ELR (cell line): ENCODE measurements at places on chromosomes 3 and 15.
A peak's percentile ranks its signal among the peaks of the same experiment; 100 is the strongest.

DNA sequence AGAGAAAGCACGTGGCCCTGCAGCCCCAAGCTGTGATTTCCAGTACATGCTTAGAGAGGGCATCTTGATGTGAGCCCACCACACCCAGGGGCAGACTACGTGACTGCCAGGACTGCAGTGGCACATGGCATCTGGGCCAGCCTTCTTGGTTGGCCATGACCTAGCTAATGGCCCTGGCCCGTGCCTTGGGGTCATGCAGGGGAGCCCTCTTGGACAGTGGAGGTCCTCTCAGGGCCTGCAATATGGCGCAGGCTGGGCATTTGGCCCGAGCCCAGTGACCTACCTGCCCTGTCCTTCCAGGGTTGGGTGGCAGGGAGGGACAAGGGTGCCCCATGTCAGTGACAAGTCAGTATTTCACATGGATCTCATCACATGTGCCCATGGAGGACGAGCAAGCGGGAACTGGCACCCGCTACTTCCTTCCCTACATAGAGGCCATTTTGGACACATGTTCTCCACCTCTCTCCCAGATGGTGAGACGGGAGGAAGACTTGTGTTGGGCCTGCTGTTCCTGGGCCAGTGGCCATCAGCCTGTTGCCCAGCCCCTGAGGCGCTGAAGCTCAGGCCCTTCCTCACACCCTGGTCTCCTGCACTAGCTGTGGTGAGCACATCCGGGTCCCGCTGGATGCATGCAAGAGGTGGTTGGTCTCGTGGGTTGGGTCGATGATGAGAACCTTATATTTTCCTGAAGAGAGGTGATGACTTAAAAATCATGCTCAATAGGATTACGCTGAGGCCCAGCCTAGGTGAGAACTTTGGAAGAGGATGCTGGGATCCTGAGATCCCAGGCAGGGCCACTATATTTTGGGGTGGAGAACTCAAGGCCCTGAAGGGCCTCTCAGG is 195.6 kb downstream of the UBE3A start:
- no peak for DNase-seq

DNA sequence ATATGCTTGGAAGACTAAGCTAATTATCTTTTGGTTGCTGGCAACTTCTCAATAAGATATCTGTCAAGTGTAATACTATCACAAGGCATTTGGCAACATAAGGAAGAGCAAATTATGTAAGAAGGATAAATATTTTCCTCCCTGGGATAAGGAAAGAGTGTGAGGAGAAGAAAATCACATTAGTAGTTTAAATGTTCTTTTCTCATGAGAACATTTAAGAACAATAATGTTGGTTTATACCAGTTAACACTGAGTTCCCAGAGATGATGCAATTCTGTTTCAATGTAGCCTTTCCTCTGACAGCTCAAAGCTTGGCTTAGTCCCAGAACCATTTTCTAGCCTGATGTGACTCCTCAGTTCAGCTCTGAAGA is 66.1 kb upstream of the NPHP3 start:
- peak; percentile 15 for DNase-seq

DNA sequence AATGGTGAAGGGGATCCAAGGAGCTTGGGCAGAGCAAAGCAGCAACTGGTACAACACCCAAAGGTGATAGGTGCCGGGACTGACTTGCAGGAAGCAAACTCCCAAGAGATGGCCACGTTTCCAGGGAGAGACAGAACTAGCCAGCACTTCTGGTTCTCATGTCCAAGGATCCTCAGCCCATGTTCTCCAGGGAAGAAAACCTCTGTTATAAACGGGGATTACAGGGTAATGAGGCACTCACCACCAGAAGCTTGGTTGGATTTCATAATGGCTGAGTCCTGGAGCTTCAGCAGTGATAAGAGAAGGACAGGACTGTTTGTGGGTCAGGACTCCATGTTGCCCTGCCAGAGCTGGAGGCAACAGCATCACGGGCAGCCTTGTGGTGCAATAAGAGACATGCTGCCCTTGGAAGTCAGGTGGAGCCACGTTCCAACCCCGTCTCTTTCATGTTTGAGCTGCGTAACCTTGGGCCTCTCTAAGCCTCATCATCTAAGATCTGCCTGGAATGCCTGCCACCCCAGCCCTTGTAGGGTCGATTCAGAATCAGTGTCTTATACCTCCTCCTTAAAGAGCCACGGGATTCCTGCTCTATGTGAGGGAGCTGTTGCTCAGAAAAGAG is 181.0 kb downstream of the ABHD5 start:
- DNase-seq, result no peak

DNA sequence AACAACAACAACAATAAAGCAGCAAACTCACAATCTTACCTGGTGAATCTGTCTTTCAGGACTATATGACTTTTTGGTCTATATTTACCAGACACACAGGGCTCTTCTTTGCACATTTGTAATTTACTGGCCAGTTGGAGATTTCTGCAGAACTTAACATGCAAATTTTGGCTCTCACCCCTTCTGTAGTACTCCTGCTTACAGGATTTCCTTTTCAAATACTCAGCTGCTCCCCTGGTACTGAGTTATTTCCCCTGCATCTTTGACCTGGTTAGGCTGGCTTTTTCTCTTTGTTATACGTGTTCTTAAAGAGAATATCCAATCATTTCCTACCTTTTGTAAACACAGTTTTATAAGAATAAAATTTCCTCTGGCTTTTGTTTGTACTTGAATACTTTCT is 228.0 kb downstream of the MBNL1 start:
- DNase-seq, result no peak

GRCh38 chr3:188605231-188605630 is 451.3 kb downstream of the LPP start:
- DNase-seq, result no peak

GRCh38 chr15:89428246-89428645 is 68.1 kb downstream of the RHCG start:
- no peak for DNase-seq

DNA sequence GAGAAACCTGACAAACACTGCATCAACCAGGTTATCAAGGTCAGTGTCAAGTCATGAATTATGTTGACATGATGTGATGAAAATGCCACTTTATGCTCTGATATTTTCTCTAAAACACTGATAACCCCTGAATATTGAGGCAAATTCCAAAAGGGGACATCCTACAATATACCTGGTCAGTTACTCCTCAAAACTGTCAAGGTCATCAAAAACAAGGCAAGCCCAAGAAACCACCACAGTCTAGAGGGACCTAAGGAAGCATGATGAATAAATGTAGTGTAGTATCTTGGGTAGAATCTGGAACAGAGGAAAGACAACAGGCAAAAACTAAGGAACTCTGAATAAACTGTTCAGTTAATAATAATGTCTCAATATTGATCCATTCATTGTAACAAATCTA is 275.3 kb upstream of the THRB start:
- DNase-seq, result no peak

- DNase-seq, result peak; percentile 80
Measured at GRCh38 chr3:134197681-134198261, 52.9 kb downstream of the RYK start.

GRCh38 chr3:59653405-59654122 is 603.7 kb upstream of the CFAP20DC start:
- no peak for DNase-seq

DNA sequence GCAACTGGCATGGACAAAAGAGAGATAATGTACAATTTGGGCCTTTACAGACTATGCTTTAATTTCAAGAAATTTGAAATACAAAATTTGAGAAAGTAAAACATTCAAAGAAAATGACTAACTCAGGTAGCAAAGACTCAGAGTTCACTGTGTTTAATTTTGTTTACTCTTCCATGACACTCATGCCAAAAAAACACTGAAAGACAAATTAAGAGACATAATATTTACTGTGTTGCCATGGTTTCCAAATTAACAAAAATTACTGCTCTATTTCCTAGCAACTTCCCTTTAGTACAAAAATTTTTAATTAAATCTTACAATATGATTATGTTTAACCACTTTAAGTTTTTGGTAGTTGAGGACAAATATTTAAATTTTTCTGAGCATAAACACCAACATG is 29.6 kb downstream of the LRRFIP2 start:
- no peak for DNase-seq

GRCh38 chr3:150074277-150074676 is 103.6 kb upstream of the PFN2 start:
- no peak for DNase-seq
